ENCODE measurements at places on chromosomes 4 and X. TPM values are rescaled to one million over a fixed set of nuclear protein-coding genes. Genes with fewer than 3 reads are reported as not detected.

Gene C4orf50
- total RNA-seq, result not detected

Gene DAPP1
- 31.3 TPM for total RNA-seq

DNA sequence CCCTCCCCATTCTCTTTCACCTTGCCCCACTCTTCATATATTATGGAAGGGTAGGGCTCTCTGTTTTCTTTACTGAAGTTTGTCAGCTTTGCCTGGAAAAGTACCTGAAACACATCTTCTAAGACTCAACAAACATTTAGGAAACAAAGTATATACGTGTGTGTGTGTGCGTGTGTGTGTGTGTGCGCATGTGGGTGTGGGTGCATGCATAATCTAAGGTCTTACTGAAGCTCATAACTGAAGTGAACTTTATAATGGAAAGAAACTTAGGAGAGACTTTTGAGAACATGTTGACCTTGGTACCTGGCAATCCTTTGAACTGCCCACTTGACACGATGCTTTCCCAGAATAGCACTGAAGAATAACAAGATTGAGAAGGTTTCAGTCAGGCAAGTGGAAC, 986.3 kb upstream of the GRID2 start:
- DNase-seq, result no peak

- DNase-seq, result no peak
Measured at GRCh38 chrX:150363561-150364346, 637 bp downstream of the MAMLD1 start.

DNA sequence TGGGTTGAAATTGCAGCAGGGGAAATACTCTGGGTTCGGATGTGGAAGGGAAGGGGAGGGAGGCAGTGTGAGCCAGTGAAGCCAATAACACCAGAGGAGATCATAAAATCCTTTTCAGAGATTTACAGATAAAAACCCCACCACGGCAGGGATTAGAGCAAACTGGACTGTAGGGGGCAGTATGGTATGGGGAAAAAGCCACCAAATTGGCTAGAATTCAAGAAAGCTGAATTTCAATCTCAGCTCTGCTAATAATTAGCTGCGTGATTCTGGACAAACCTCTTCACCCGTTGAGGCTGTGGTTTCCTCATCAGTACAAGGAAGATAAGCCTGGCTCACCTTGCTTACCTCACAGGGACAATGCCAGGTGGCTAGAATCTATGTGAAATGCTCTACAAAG, 108.1 kb downstream of the ATG4A start:
- DNase-seq, result peak; percentile 25

DNA sequence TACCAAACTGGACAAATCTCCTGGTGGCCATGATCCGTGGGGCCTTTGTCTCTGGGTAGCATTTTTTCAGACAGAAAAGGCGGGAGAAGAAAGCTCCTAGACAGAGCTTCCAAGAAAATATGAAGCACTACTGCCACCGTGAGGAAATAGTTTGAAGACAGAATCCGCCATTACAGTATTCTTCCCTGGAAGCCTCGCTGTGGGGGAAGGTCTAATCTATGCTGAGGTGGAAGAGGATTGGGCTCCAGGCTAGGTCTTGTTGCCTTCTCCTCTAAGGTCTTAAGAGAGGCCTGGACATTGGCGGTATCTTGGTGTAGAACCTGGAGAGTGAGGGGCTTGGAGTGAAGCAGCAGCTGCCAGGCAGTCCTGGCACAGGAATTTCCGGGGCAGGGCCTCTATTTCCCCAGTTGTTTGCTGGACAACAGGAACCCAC, 218.9 kb downstream of the OR13H1 start:
- no peak for DNase-seq

GRCh38 chr4:33037464-33037863, 2317.3 kb downstream of the PCDH7 start:
- no peak for DNase-seq

- no peak for DNase-seq
Measured at GRCh38 chr4:71303287-71303686, 35.5 kb upstream of the SLC4A4 start.

Gene DGKK
- total RNA-seq, result not detected
